Activated naive CD4-positive, alpha-beta T cell (primary cell): ENCODE measurements at places on chromosomes 3 and 15.

DNA sequence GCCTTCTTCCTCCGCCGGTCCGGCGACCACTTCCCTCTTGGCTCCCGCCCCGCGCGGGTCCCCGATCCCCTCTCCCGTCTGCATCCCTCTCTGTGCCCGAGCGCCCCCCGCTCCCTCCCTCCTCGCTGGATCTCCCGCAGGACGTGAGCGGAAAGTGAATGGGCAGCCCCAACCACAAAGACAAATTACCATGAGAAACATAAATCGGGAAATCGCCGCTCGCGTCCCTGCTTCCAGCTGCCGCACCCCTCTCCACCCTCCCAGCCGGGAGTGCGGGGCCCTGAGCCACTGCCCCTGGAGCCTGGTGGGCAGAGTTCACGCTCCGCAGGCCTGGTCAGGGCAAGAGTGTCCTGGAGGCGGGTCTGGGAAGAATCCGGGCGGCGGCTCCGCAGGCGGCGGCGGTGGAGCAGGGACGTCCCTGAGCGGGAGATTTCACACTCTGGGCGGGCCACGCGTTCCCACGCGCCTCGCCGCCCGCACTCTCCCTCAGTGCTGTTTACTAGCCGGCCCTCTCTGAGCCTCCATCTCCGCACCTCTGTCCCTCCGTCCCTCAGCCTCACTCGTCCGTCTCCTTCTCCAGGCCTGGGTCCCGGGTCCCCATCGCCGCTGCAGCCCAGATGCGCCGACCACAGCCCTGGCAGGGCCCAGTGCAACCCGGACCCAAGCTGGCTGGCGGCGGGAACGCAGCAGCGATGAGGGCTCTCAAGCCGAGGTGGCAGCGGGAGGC is 835 bp downstream of the SEMA5B start:
- no peak for DNase-seq

- no peak for DNase-seq
Observed at GRCh38 chr15:33810073-33810595, 158.2 kb upstream of the CHRM5 start.

GRCh38 chr3:36944641-36945270 is at the start of gene TRANK1:
TSS of gene TRANK1 (minus strand) at chr3:36945054. CDS start at chr3:36944809, 245 bp downstream.
- peak; percentile 61 for DNase-seq

DNA sequence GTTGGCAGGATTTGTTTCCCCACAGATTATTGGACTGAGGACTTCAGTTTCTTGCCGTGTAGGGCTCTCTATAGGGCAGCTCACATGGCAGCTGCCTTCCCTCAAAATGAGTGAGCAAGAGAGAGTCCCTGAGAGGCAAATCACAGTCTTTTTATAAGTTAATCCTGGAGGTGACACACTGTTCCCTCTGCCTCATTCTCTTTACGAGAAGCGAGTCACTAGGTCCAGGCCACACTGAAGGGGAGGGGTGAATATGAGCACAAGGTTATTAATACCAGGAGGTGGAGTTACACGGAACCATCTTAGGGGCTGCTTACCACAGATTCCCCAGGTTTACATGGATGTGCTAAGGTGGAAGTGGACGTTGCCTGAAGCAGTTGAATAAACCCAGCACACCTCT is 77.0 kb downstream of the LPP start:
- DNase-seq: no peak

- DNase-seq: no peak
Observed at GRCh38 chr15:81758818-81759284, 287.0 kb downstream of the MEX3B start.

- no peak for DNase-seq
Observed at GRCh38 chr3:106740116-106740515, 637.1 kb upstream of the CCDC54 start.

- DNase-seq: no peak
Observed at GRCh38 chr3:146739203-146739671, 134.1 kb upstream of the PLSCR5 start.

DNA sequence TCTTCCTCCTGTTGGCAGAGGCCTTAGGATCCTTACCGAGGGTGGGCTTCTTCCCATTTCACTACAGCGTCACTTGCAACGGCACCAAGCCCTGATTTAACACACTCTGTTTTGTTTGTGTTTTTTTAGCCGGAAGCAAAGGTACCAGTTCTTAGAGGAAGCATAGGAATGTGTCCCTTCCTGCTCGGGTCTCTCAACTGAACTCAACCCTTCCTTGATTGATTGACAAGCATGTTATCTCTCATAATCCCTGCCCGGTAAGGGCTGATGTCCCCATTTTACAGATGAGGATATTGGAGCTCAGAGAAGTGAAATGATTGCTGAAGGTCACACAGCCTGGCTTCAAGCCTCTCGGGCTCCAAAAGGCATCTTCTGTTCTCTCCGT is 26.6 kb upstream of the MAGEF1 start:
- no peak for DNase-seq

- no peak for DNase-seq
Observed at GRCh38 chr3:45914362-45915058, 28.2 kb downstream of the CCR9 start.

DNA sequence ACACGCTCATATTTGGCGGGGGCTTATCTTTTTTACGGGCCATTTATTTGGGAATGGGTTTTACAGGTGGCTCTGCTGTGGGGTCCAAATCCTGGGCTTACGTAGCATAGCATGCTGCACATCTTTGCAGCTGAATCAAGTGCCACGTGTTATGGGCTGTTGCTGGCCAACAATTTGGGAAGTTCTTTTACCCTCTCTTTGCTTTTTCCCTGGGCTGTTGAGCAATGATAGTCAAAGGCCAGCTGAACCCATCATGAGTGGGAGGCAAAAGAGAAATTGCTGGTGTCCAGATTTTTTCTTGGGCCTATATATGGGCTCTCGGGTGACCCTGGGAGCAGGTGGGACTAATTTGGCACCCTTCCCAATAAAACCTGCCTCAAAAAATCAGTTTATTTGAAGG is 209.3 kb upstream of the SATB1 start:
- no peak for DNase-seq

DNA sequence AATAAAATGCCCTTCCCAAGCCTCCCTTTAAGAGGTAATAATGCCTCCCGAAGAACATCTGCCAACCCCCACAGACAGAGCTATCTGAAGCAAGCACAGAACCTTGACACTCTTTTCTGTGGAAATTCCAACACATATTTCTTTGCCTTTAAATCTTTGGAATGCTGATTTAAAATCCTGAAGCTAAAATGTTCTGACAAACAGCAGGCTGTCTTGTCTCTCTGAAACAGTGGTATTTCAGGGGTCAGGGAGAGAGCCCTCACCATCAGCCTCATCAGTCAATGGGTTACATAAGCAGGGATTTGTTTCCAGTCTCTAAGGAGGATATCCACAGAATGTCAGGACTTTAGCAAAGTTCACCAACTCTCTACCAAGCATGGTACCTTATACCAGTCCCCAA is 27.8 kb upstream of the ARHGEF3 start:
- DNase-seq: no peak

- no peak for DNase-seq
Observed at GRCh38 chr3:194512895-194513601, 26.2 kb upstream of the ATP13A3 start.

DNA sequence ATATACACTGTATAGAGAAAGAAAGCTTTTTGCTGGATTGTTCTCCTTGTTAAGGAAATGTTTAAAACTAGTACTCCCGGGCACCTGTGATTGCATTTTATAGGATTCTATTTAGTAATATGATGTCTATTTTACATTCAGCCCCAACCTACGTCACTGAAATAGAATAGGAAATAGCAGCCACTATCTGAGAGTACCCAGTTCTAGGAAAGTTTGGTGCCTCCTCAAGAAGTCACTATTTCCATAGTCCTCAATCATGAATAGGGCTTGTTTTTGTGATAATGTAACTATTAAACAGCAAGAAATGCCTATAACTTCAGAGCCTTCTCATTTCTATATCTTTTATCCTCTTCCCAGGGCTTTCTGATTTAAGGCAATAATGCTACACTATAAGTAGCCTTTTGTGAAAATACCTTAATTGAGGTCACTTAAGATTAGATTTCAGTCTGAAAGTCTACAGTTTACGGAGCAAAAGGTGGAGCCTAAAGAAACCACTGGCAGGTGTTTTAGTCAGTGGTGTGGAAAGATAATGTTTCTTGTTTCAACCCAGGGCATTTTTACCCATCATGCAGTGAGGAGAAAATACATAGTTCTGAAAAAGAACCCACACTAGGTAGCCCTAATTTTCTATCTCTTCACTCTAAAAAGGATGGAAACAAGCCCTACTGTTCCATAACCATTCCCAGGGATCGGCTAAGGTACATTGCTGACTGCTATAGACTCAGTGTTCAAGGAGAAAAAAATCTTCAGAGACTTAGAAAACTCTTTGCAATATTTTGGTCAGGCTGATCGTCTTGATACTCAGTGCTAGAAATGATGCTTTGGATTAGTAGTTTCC is 38.7 kb downstream of the TIGIT start:
- no peak for DNase-seq
